Occipital lobe (tissue), 3 donors: ENCODE measurements at places on chromosomes 16 and 17. TPM values are rescaled to one million over a fixed set of nuclear protein-coding genes. Genes with fewer than 3 reads are reported as not detected.

CCDC92B gene
- 1.1 TPM for total RNA-seq

GPRC5B gene
- 39.3 TPM for total RNA-seq

KLHL36 gene
- total RNA-seq, result 75.2 TPM

KRTAP16-1 gene
- not detected for total RNA-seq

HLF gene
- 15.1 TPM for total RNA-seq

KRT31 gene
- 0.47 TPM for total RNA-seq

SLC25A10 gene
- total RNA-seq, result 4.2 TPM

PIP4K2B gene
- 166 TPM for total RNA-seq

CHST5 gene
- 0.16 TPM for total RNA-seq

LRRC46 gene
- total RNA-seq, result not detected

CSF3 gene
- 0.16 TPM for total RNA-seq

PCYT2 gene
- total RNA-seq, result 24.5 TPM

GPR179 gene
- 0.31 TPM for total RNA-seq

PPY gene
- not detected for total RNA-seq

CCL23 gene
- total RNA-seq, result not detected

CCL5 gene
- 0.47 TPM for total RNA-seq

ENPP7 gene
- total RNA-seq, result not detected

NLRC3 gene
- 0.62 TPM for total RNA-seq

VPS25 gene
- 24.5 TPM for total RNA-seq

NAGPA gene
- 12.5 TPM for total RNA-seq

PIGW gene
- 7.0 TPM for total RNA-seq

PRSS21 gene
- not detected for total RNA-seq

TP53I13 gene
- total RNA-seq, result 6.9 TPM

RNU2-1 gene
- not detected for total RNA-seq

FBXW10B gene
- 1.1 TPM for total RNA-seq

ADGRG3 gene
- total RNA-seq, result 0.16 TPM

SLC52A1 gene
- not detected for total RNA-seq

TBC1D3C gene
- not detected for total RNA-seq

LRRC37A3 gene
- 62.4 TPM for total RNA-seq

CDRT15L2 gene
- not detected for total RNA-seq

NFATC2IP gene
- 19.8 TPM for total RNA-seq

EVI2B gene
- total RNA-seq, result 0.31 TPM

CHRNE gene
- 0.62 TPM for total RNA-seq

PABPN1L gene
- not detected for total RNA-seq

YBX2 gene
- 2.7 TPM for total RNA-seq

CHD9NB gene
- 0.78 TPM for total RNA-seq

CYBA gene
- total RNA-seq, result 17.8 TPM

IKZF3 gene
- total RNA-seq, result 0.16 TPM

PRR35 gene
- total RNA-seq, result not detected

CCDC154 gene
- total RNA-seq, result 0.16 TPM

NATD1 gene
- 1.1 TPM for total RNA-seq

ITGB4 gene
- 2.7 TPM for total RNA-seq
